ENCODE measurements at places on chromosomes 16 and 17.
A peak's percentile ranks its signal among the peaks of the same experiment; 100 is the strongest.

DNA sequence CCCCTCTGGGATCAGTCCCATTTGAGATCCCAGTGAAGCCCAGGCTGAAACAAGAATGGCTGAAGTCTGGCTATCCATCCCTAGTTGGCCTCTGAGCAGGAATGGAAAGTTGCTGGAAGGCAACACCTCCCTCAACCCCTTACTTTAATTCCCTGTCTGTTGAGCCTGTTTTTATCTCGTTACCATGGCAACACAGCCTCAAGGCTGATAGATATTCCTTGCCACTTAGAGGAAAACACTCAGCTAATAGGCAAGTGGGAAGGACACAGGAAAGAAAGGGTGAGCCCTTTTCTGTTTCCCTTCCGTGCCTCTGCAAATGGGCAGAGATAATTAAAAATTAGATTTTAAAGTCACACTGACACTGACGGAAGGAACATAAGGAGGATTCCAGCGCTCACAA, 75.5 kb upstream of the CLEC3A start:
- no peak for DNase-seq

DNA sequence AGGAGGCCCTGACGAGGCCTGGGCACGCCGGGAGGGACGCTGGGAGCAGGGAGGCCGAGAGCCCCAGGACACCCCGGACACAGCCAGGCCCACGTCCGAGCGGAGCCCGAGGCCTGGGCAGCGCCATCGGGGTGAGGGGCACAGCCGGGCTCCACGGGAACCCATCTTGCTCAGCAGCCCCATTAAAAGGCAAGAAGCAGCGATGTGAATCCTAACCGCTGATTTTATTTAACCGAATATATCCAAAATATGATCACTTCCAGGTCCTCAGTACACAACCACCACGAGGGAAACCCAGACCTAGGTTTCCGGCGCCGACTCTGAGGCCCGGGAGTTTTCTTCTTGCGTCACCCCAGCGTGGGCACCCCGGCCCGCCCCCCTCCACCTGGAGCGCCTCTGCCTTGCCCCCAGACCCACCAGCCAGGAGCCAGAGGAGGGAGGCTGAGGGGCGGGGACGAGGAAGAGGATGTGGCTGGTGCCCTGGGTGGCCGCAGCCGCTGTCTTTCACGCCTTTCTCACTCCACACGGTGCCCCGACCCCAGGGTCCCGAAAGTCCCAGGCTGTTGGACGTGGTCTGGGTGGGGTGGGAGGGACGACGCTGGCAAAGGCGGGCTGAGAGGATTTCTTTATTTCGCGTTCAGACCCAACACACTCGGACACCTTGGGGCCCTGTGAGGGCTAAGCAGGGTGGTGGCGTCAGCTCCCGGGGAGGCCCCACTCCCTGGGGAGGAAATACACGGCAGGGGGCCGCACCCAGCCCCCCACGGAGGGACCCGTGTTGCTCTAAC, 568 bp upstream of the CCDC154 start:
- no peak for DNase-seq

- no peak for DNase-seq
Observed at GRCh38 chr17:82872591-82873520, 33.0 kb upstream of the ZNF750 start.

DNA sequence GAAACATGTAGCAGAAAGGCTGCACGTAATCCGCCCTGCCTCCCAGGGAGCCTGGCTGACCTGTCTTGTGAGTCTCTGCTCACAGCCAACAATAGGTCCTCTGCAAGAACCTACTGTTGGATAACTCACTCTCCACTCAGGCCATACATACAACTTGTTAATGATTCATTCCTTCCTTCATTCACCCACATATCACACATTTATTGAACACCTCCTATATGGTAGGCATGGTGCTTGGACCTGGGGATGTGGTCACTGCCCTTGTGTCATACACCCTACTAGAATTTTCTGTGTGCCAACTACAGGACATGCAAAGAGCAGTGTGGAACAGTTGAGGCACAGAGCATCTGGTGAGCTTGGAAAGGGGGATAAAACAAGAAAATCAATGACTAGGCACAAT, 28.1 kb upstream of the HNF1B start:
- DNase-seq = no peak

DNA sequence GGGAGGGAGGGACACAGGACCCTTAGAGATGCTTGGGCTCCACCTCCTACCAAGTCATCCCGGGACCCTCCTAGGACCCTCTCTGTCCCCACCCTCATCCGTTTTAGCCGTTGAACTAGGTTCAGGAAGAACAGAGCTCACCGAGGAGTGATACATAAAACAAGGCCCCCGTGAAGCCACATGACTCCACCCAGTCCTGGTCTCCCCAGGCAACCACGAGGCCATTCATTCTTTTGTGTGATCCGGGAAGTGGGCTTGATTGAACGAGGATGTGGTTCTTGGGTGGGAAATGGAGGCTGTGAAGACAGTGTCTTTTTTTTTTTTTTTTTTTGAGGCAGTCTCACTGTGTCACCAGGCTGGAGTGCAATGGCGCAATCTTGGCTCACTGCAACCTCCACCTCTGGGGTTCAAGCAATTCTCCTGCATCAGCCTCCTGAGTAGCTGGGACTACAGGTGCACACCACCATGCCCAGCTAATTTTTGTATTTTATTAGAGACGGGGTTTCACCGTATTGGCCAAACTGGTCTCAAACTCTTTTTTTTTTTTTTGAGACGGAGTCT, 14.8 kb downstream of the TRARG1 start:
- peak; percentile 78 for DNase-seq

Data from stimulated activated CD8-positive, alpha-beta memory T cell treated with anti-CD3 and anti-CD28 coated beads, Interleukin-4, amount 100 ng/mL, for 48 hours (primary cell).